ENCODE measurements at places on chromosomes 6 and 20. TPM values are rescaled to one million over a fixed set of nuclear protein-coding genes. Genes with fewer than 3 reads are reported as not detected.

TGM3 gene
- not detected for total RNA-seq

ANKEF1 gene
- 8.3 TPM for total RNA-seq

SOX4 gene
- total RNA-seq: 37.5 TPM

ZNF133 gene
- 6.4 TPM for total RNA-seq

- H3K27me3 ChIP-seq: no peaks in the 10 kb centered on the region
- H3K4me3 ChIP-seq: no peak overlapping the region
- DNase-seq: no peak
- H3K27ac ChIP-seq: no peak overlapping the region
- H3K4me1 ChIP-seq: no peaks in the 10 kb centered on the region
These were observed 102.7 kb upstream of the TOP1 start for GRCh38 chr20:40925829-40926510.

GRCh38 chr6:36769676-36770499, 69.4 kb downstream of the CPNE5 start:
- no peak overlapping the region for H3K4me3 ChIP-seq
- no peaks in the 10 kb centered on the region for H3K4me1 ChIP-seq
- H3K27ac ChIP-seq: no peak overlapping the region
- H3K36me3 ChIP-seq: no peaks in the 10 kb centered on the region
- no peaks in the 10 kb centered on the region for H3K27me3 ChIP-seq

- peaks cover 14% of the 10 kb centered on the region for H3K4me1 ChIP-seq
- peak overlapping the region; percentile 1 for H3K4me3 ChIP-seq
- H3K27ac ChIP-seq: peak overlapping the region; percentile 89
- H3K27me3 ChIP-seq: no peaks in the 10 kb centered on the region
- peak; percentile 62 for DNase-seq
These were observed 12.3 kb downstream of the TGM2 start for GRCh38 chr20:38152621-38153221.

DNA sequence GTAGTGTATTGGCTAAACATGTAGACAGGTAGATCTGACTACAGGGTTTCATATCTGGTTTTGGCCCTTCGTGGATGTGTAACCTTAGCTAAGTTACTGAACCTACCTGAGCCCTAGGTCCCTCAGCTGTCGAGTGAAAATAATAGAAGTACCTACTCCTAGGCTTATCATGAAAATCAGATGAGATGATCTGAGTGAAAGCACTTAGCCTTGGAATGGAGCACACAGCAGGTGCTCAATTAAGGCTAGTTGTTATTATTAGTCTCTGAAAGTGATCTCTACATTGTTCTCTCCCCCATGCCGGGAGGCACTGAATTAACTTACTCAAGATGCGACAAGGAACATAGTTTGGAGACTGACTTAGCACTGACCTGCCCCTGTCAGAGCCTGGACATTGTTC, 174.7 kb upstream of the ZNF217 start:
- H3K27me3 ChIP-seq: no peaks in the 10 kb centered on the region
- H3K4me1 ChIP-seq: peaks cover 15% of the 10 kb centered on the region
- no peak overlapping the region for H3K4me3 ChIP-seq
- H3K36me3 ChIP-seq: no peaks in the 10 kb centered on the region

- no peak for DNase-seq
- no peaks in the 10 kb centered on the region for H3K36me3 ChIP-seq
- peaks cover 55% of the 10 kb centered on the region for H3K4me1 ChIP-seq
- H3K27me3 ChIP-seq: no peaks in the 10 kb centered on the region
These were observed 54.7 kb downstream of the TRAF3IP2 start for GRCh38 chr6:111550953-111551352.

- no peak for DNase-seq
- H3K4me3 ChIP-seq: no peak overlapping the region
- H3K4me1 ChIP-seq: no peaks in the 10 kb centered on the region
- H3K36me3 ChIP-seq: no peaks in the 10 kb centered on the region
- no peaks in the 10 kb centered on the region for H3K27me3 ChIP-seq
These were observed 47.9 kb downstream of the TRERF1 start for GRCh38 chr6:42403831-42404230.
